ENCODE measurements at places on chromosomes 4 and X.
A peak's percentile ranks its signal among the peaks of the same experiment; 100 is the strongest.

DNA sequence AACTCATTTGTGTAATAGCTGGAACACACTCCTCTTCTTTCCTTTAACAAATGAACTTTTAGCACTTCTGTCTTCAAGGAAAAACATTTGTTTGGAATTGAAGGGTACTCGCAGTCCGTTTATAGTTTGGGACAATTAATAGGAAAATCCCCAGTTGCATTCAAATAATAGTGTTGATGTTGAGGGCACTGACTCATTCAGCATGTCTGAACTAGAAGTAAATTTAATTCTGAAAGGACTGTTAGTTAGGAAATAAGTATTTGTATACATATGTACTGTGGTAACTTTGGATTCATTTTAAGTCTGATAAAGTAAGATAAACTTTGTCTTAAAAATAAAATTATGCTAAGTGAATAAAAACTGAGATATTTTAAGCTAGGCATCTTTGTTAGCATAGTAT, 27.2 kb downstream of the FAM199X start:
- DNase-seq = no peak

GRCh38 chrX:133150730-133151129, 53.8 kb upstream of the USP26 start:
- no peak for DNase-seq

DNA sequence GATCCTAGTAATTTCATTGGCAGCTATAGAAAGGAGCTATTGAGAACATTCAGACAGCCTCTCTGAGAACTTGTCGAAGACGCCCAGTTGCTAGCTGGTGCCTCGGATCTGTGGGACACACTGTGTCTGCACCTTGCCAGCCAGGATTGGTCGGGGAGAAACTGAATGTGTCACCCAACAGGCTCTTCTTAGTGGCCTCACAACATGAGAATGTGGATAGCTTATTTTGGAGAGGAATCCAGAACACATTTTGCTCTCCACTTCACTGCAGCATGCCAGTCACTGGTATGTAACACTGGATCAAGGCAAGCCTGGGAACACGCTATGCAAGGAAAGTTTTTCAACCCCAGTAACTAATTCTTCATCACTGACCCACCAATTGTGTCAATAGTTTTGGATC, 89.5 kb upstream of the TRPC3 start:
- no peak for DNase-seq

GRCh38 chrX:147322496-147322895, 508.0 kb upstream of the CXorf51A start:
- no peak for DNase-seq

GRCh38 chr4:124275-125081, at the start of gene ZNF718:
ZNF718 (plus strand) TSS chr4:124501; CDS start chr4:124671, 170 bp downstream.
- DNase-seq = peak; percentile 38

- DNase-seq = peak; percentile 12
These were observed 80.8 kb upstream of the MAB21L2 start for GRCh38 chr4:150501009-150501727.

Measured in HS-27A (cell line).